Dermis blood vessel endothelial cell (primary cell): ENCODE measurements at places on chromosomes 16 and 17.

- no peak for DNase-seq
These were observed 228.3 kb upstream of the NLRP1 start for GRCh38 chr17:5812590-5812989.

- DNase-seq: no peak
These were observed 35.3 kb upstream of the XYLT2 start for GRCh38 chr17:50310455-50311111.

- no peak for DNase-seq
These were observed 746 bp downstream of the HS3ST2 start for GRCh38 chr16:22814711-22815105.

DNA sequence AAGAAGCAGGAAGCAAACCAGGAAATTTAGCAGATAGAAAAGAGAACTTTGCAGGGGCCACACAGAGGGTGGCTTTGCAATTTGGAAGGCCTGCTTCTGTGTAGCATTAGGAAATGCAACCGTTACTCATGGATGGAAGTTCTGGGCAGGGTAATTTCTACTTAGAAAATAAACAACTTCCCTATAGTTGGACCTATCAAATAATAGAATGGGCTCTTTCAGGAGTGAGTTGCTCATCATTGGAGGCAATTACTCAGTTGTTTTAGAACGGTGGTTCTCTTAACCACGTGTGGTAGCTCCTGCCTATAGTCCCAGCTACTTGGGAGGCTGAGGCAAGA lies 25.8 kb upstream of the HS3ST2 start:
- DNase-seq: no peak

DNA sequence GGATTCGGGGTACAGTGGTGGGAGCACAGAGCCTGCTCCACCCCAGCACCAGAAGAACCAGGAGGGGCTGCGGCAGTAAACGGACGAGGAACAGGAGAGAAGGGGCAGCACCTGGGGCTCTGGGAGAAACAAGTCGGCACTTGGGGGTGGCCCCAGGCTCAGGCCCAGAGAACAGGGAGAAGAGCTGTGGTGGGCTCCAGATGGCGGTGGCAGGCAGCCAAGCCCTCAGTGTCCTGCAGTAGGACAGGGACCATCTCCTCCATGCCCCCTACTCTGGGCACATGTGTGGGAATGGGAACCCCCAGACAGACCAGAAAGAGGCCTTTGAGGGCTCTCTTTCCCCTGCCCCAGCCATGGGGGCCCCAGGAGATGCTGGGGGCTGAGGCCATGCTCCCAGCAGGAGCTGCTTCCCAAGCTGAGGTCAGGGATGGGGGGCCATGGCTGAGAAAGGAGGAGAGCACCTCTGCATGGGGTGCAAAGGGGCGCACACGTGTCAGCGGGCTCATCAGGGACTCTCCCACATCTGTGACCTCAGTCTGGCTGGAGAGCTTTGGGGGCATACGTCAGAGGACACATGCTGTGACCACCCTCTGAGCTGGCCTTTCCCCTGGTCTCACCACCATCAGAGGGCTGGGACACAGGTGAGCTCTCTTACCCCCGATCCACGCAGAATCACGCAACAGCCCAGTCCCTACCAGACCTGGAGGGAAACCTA lies 6.8 kb downstream of the USH1G start:
- no peak for DNase-seq

GRCh38 chr16:79970551-79971236 lies 370.2 kb upstream of the MAF start:
- no peak for DNase-seq

GRCh38 chr16:74603848-74604247 lies 3.1 kb downstream of the GLG1 start:
- peak; percentile 61 for DNase-seq

DNA sequence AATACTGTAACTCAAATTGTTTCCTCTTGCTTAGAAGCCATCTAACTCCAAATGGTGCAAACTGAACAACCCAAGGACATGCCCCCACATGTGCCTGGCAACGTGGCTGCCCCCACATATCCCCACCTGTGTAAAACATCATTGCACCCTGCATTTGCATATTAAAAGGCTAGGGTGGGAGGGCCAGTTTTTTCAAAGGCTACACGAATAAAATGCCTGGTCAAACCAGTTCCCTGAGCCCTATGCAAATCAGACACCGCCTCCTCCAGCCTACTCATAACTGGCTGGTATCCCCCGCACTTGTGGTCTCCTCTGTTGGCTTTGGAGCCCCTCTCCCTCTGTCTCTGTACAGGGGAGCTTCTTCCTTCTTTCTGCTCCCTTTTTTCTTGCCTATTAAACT lies 26.7 kb downstream of the C16orf54 start:
- DNase-seq: no peak

- peak; percentile 38 for DNase-seq
These were observed 34.3 kb downstream of the IL4R start for GRCh38 chr16:27347930-27348685.

DNA sequence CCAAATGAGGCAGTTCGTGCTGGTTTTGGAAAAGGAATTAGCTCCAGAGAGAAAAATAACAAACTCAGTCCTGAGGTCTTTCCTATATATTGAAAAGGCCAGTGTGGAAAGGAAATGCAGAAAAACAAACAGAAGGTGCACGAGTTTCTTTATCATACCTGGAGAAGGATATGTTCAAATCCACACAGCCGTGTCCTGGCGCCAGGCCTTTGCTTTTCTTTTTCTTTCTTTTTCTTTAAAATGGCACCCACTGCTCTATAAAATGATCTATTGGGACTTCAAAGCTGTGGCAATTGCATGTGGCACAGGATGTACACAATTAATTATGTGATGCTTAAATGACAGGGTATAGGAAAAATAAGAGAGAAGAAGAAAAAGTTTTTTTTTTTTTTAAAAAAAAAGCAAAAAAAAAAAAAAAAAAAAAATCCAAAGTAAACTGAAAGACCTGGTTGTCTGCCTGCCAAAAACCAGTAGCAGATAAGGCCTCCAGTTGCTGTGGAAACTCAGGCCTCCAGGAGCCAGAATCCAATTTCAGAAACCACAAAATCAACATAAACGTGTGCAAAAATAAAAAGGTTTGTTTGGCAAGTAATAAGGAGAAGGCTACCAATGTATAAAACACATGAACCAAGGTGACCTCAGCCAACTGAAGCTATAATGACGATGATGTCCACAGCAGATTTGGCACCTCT lies 957.6 kb upstream of the SOX9 start:
- DNase-seq: no peak

- DNase-seq: no peak
These were observed 11.7 kb upstream of the CUEDC1 start for GRCh38 chr17:57966875-57967274.

- no peak for DNase-seq
These were observed 167.1 kb downstream of the KCNJ2 start for GRCh38 chr17:70336411-70336810.

DNA sequence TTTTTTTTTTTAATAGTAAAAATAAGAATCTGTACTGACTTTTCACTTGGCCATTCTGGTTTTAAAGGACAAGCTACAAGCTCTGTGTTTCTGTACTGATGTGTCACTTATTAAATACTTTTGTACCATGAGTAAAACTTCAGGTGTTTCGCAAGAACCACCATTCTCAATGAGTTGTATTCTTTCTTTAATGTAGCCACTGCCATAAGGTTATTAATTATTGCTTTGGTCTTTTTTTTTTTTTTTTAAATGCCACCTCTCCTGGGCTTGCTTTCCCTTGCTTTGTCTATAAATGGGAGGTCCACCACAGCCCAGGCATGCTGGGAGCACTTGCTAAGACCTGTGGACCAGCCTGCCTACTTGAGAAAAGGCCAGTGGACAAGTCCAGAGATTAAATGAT lies 8.4 kb downstream of the ARL2BP start:
- DNase-seq: no peak

GRCh38 chr17:48835971-48836370 lies 5.1 kb downstream of the CALCOCO2 start:
- no peak for DNase-seq

DNA sequence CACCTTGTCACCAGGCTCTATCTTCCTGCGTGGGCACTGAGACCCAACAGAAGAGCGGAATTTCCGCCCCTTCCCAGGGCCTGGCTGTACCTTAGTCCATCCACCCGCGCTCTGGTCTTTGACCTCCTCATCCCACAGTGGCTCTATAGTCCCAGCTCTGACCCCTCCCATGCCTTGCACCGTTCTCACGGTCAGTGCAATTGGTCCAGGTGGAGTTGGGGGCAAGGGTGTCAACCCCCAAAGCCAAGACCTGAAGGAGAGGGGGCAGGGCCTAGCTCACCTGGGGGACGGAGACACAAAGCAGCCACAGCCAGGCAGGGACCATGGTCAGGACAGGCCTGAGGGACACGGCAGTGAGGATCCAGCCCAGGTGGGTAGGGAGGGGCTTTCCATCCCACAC lies 944 bp downstream of the CDH16 start:
- no peak for DNase-seq

- no peak for DNase-seq
These were observed 47.3 kb upstream of the DNAH17 start for GRCh38 chr17:78624324-78625151.

DNA sequence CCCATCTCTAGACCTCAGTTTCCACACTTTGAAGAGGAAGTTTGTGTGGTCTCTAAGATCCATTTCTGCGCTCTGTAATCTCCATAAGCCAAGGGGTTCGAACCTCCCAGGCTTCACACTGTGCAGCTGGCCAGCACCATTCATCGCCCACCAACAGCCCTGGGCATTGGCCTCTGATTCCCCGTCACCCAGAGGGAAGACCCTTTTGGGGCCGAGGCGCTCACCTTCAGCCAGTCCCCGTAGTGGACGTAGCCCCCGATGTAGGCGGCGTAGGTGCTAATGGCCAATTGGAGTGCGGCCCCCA lies 678 bp downstream of the TMEM101 start:
- no peak for DNase-seq

- DNase-seq: peak; percentile 67
These were observed 86.1 kb downstream of the ZDHHC7 start for GRCh38 chr16:84925092-84925772.

- DNase-seq: peak; percentile 68
These were observed at the start of gene PSMB10 for GRCh38 chr16:67936124-67936879. PSMB10 (minus strand) TSS chr16:67936850; CDS start chr16:67936749, 101 bp downstream.

DNA sequence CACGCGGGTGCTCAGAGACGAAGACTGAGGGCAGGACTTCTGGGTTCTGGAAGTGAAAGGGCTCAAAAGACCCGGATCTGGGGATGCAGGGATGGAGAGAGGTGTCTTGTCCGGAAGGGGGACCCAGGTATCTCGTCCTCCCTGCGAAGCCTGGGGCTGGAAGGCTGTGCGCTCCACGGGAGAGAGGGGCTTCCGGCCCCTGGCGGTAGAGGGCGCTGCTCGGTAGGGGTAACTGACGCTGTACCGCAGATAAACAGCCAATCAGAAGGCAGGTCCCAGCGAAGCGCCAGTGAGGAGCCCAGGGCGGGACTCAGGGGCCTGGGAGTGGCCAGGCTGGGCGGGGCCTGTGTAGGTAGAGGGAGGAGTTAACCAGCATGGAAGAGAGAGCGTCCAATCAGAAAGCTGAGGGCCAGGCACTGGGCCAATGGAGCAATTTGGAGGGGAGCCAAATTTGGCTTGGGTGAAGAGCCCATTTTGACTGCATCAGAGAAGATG lies 804 bp downstream of the TGFB1I1 start:
- peak; percentile 95 for DNase-seq

- no peak for DNase-seq
These were observed 6.0 kb upstream of the TLCD3A start for GRCh38 chr17:726271-726919.

DNA sequence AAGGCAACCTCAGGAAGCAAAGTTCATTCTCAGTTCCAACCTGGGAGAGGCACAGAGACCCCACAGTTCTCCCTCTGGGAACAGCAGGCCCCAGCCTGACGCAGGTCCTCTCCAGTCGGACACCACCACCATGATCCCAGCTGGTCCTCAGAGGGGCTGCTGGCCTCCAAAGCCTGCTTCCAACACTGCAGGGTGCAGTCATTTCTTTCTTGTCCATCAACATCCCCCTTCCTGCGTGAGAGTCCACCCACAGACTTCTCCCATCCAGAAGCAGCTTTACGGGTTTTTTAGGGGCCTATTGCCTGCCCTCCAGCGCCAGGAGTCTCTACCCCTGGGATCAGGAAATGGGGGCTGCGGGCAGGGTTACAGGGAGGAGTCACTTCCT lies 29.3 kb upstream of the TNRC6C start:
- no peak for DNase-seq

DNA sequence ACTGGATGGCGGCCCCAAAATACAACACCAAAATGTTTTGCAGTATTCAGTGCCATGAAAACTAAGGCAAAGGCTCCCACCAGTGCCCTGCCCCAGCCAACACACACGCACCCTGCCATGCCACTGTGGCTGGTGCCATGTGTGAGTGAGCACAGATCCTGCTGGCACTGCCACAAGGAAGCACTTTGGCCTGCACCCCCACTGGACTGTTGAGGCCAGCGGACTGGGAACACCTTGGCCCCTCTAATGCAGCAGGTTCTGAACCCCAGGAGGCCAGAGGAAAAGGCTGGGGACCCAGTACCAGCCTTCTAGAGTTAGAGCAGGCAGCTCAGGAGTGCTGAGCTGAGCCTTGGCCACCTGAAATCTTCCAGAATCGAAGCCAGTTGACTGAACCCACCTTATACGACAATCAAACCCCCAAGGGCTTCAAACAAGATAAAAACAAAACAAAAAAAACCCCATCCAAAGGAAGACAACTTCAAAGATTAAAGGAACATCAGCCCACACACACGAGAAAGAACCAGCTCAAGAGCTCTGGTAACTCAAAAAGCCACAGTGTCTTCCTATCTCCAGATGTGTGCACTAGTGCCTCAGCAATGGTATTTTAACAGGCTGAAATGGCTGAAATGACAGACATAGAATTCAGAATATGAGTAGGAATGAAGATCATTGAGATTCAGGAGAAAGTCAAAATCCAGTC lies 21.5 kb downstream of the NLRP1 start:
- DNase-seq: no peak

DNA sequence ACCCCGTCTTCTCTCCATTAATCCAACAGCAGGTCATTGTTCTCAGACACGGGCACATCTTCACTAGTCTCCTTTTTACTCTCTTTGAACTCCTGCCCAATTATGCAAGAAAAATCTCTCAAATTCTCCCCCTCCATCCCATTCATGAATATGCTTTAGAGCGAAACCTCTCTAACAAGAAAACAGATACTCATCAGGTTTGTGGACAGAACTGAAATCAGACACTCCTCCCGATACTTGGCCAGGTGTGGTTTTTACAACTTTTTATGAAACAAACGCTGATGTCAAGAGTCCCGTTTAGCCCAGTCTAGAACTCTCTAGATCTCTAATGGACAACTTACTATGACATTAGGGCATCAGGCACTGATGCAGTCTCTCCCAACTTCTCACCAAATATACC lies 40.9 kb downstream of the PIK3R5 start:
- DNase-seq: no peak

- no peak for DNase-seq
These were observed 180.2 kb downstream of the CCT6B start for GRCh38 chr17:34781071-34781470.

GRCh38 chr16:89534252-89534756 lies 26.1 kb downstream of the SPG7 start:
- DNase-seq: peak; percentile 64
